ENCODE measurements at places on chromosomes 2 and 18.

- peak; percentile 47 for DNase-seq
Measured at GRCh38 chr2:152445791-152446201, 110.8 kb downstream of the FMNL2 start.

GRCh38 chr2:2748399-2749205, 417.5 kb upstream of the MYT1L start:
- no peak for DNase-seq

DNA sequence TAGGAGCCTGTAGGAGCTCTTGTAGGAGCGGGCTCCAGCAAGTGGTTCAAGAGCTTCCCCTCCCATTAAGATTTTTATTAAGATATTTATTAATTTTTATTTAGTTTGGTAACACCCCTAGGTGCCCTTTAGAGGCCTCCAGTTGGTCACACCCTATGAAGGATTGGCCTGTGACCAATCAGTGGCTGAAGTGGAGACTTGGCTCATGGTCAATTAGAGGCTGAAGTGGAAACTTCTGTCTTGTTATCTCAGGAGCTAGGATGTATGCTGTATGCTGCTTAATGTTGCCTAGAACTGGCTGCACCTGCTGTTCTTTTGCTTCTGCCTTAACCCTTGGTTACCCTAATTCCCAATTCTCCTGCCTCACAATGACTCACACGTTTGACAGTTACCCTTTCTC, 48.7 kb downstream of the DHRS9 start:
- no peak for DNase-seq

DNA sequence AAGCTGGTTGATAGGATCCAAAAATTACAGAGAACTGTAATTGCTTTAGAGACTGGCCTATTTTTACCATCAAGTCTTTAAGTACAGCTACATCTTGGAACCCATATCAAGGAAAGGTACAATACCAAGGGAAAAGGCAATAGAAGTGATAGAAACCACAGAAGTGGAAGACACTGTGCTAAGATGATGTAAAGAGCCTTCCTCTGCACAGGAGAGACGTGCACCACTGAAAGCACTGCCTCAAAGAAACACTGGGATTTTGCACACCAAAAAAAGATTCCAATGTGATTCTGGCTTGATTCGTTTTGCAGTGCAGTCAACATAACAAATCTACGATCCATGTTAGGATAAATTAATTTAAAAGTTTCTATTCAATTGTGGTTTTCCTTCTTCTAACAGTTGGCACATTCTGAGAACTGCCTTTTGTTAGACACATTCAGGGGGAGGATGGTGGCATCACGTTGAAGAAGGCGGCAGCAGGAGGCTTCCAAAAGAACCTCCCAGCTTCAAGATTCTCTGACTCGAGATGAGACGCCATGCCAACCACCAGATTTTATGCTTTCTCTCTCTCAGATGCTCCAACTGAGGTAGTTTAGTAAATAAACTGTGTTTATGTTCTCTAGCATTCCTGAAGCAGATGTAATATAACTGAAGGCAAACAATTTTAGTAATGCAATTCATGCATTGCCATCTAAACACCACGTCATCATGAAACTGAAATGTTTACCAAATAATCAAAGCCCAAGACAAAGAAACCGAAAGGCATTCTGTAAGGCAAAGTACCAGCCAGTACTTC, 102.9 kb downstream of the BCL2 start:
- DNase-seq = no peak
